Stomach (tissue), 19 donors: ENCODE measurements at places on chromosomes 6 and 20.

DNA sequence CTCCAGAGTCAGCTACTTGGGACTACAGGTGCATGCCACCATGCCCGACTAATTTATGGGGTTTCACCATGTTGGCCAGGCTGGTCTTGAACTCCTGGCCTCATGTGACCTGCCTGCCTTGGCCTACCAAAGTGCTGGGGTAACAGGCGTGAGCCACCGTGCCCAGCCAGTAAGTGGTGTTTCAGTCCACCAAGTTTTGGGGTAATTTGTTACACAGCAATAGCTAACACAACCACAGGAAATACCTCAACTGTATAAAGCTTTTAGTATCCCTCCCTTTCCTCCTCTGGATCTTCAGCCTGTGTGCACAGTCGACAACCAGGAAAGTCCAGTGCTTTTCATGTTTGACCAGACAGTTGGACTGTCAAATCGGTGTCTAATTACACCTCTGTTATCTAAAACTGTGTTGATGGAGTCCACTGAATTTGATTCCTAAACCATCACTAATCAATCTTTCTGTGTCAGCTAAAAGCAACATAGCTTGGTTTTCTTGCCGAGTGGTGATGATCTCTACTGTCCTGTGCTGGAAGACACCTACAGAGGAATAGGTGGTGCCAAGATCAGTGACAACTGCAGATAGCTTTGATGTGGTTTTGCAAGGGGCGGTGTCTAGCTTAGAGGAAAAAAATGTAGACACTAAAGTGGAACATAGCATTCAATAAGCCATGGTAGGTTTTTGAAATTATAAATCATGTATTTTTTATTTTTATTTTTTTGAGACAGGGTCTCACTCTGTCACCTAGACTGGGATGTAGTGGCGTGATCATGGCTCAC, 22.2 kb upstream of the ZBTB2 start:
- peak; percentile 35 for DNase-seq

DNA sequence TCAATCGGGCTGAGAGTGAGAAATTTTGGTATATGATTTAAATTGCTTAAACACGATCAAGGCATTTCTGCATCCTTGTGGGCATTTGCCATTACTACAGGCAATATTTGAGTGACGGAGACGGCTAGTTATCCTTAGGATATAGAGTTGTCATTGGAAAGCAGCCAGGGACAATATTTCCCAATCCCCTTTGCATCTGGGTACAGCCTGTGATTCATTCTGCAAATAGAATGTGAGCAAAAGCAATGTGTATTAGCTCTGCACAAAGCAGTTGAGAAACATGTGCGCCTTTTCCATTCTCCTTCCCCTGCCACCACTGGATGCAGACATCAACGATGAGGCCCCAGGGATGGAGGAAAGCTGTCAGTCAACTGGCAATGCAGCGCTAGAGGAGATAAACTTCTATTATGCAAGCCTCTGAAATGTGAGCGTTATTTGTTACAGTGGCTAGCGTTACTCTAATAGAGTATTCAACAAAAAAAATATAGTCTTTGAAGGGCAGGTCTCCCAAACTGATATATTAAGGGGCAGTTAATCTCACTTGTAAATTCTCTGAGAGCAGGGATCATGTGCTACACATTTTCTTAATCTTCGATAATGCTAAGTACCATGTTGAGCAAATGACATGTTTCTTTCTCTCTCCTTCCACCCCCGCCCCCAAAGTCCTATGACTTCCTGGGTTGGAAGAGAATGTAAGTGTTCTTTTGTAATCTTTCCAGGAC, 37.1 kb upstream of the NCOA3 start:
- DNase-seq = peak; percentile 59

GRCh38 chr6:160792708-160793107, 90.7 kb downstream of the PLG start:
- peak; percentile 27 for DNase-seq

- DNase-seq = no peak
Measured at GRCh38 chr6:3538536-3538935, 81.7 kb upstream of the SLC22A23 start.

- no peak for DNase-seq
Measured at GRCh38 chr6:25137916-25138232, 141.3 kb upstream of the CARMIL1 start.

- no peak for DNase-seq
Measured at GRCh38 chr6:132063738-132064137, 112.6 kb upstream of the CCN2 start.

DNA sequence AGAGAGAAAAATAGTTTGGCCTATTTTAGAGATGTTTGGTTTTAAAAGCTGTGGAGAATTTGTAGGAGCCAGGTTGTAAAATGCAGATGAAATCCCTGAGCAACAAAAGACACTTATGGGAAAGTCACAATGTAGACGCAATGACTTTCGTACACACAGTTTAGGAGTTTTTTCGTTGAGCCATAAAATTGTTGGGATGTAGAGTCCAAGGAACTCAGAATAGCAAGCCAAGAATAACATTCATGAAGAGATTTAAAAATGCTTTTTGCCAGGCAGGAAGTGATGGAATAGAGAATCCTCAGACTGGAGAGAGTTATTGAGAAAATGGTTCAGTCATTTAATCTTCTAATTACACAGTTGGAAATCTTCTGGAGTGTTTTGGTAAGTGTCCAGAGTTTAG, 11.5 kb upstream of the PROKR2 start:
- no peak for DNase-seq
